ENCODE measurements at places on chromosomes 5 and 9. TPM values are rescaled to one million over a fixed set of nuclear protein-coding genes. Genes with fewer than 3 reads are reported as not detected.

DNA sequence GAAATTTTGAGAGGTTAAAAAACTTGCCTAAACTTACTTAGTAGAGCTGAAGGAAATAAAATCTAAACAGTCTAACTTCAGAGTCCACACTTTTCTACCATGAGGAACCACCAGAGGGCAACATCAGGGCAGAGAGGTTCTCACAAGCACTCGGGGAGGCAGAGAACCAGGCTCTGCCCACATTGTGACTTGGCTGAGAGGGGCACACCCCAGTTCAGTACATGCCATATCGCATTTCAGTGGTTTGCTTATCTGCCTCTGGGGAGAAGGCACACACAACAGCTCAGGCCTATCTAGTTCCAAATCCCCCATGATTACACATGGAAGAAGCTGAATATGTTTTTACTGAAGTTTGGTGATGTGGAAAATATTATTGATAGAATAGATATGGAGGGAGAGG, 49.2 kb downstream of the EQTN start:
- no peak for DNase-seq

GRCh38 chr9:105251733-105252404, 7.4 kb downstream of the SLC44A1 start:
- no peak for DNase-seq

DNA sequence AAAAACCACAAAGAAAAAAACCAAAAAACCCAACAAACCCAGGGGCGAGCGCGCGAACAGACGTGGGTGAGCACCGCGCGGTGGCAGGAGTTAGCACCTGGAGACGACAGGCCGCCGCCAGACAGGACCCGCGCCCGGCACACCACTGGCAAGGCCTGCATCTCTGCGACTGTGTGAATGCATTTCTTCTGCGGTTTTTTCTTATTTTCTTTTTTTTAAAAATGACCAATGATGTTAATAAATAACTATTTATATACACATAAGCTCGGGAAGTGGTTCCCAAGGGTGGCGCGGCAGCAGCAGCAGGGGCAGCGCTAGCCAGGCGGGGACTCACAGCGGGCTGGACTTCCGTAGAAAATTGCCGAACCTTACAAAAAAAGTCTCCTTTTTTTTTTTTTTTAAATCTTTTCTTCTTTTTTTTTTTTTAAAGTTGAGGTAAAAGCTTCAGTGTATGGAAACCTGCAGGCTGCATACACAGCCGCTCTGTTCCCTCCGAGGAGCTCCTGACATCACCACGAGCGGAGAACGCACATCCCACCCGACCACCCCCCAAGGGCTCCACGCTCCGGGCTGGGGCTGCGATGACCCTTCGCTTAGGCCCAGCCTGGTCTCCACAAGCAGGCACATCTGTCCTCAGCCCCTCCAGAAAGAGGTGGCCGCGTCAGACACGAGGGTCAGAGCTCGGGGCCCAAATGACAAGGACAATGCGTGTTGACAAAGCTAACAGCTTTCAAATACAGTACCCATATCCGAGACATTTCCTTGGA, 7.4 kb downstream of the BRD3OS start:
- no peak for DNase-seq

- DNase-seq, result no peak
Observed at GRCh38 chr9:15240927-15241326, 66.1 kb downstream of the TTC39B start.

- no peak for DNase-seq
Observed at GRCh38 chr9:96163161-96163560, 138.8 kb downstream of the HSD17B3 start.

DNA sequence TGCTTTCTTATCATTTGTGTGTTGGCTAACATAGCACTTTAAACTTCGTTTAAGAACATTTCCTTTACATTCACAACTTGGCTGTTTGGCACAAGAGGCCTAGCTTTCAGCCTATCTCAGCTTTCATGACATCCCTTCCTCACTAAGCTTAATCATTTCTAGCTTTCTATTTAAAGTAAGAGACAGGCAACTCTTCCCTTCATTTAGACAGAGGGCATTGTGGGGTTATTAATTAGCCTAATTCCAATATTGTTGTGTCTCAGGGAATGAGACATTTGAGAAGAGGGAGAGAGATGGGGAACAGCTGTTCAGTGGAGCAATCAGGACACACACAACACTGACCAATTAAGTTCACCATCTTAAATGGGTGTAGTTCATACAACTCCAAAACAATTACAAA, 51.0 kb upstream of the OR2K2 start:
- no peak for DNase-seq

GRXCR2 gene
- not detected for total RNA-seq

SPAAR gene
- not detected for total RNA-seq
